Stimulated activated CD4-positive, alpha-beta T cell treated with anti-CD3 and anti-CD28 coated beads, Interleukin-15, amount 100 ng/mL, for 48 hours (primary cell): ENCODE measurements at places on chromosomes 12 and 14.

GRCh38 chr12:31843398-31844095, 114.7 kb upstream of the AMN1 start:
- no peak for DNase-seq

DNA sequence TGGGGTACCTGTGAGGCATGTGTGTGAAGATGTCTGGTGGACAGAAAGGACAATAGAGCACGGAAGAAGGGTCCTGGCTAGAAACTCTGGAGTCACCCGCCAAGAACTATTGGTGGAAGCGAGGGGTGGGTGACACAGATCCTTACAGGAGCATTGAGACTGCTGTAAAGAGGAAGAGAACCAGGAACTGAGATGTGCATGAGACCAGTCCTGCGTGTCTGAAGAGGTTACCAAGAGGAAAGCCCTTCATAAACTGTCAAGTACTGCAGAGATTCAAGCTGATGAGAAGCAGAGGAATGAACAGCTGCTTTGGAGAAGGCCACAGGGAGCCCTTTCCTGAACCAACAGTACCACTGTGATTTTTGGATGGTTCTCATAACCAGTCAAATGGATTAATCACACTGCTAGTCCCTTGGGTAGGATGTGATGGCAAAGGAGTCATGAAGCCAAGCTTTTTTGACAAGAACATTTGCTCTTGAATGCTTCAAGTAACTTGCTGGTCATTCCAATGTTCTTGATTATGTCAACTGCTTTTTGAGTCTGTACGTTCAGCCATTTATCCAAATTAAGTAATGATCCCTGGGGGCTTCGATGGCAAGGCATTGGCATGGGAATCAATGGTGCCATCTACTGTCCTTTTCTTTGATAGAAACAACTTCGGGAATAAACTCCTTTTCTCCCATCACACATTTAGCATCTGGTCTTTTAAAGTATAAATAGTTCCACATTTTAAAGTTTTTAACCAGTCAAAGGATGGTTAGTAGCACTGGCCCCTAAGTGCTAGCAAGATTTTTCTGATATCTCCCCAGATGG, 42.9 kb downstream of the GPR135 start:
- DNase-seq, result no peak

DNA sequence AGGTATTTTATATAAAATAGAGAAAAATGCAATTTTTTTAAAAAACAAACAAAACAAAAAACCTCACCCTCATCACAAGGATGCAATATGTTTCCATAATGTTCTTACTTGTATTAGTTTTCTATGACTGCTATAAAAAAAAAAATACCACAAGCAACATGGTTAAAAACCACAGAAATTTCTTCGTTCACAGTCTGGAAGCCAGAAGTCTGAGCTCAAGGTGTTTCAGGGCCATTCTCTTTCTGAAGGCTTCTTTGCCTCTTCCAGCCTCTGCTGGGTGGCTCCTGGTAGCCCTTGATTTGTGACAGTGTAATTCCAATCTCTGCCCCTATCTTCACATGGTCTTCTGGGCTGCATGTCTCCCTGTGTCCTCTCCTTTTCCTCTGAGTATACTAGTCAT, 21.5 kb upstream of the SSTR1 start:
- no peak for DNase-seq

- no peak for DNase-seq
Observed at GRCh38 chr14:102784892-102785594, 7.8 kb downstream of the TRAF3 start.

DNA sequence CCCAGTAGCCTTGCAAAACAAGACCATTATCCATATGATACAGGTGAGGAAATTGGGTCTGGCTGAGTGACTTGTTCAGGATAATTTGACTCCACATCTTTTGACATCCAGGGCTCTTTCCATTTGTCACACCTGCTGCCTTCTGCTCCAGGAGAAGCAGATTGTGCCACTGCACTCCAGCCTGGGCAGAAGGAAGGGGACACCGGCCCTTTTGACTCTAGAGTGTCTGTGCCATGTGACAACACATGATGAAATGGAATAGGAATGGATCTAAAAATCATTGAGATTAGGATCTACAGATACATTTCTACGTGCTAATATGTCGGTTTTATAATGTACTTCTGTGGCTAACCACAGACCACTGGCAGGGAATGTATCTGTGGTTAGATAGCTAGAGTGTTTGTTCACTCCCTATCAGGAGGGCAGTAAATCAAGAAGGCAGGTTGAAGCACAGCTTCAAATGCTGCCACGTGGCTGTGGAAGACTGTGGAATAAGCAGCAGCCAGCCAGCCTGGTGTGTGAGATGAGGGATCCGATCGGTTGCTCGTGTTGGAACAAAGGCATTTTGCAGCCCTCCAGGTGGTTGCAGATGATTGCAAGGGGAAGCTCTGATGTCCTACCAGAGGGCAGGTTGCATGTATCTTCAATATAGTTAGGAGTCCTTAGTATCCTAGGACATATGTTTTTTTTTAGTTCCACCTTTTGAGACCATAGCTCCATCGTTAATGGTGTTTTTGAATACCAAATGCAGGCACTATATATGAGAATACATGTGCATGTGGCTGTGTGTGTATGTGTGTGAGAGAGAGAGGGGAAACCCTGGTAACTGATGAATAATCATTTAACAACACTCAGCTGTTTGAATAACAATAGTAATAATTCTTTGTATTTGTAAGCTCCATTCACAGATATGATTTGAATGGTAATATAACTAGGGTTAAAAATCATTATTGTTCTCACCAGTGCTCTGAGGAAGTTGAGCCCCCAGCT, 28.6 kb downstream of the EML1 start:
- DNase-seq, result no peak

- DNase-seq, result no peak
Observed at GRCh38 chr12:4221258-4221620, 52.3 kb upstream of the CCND2 start.

DNA sequence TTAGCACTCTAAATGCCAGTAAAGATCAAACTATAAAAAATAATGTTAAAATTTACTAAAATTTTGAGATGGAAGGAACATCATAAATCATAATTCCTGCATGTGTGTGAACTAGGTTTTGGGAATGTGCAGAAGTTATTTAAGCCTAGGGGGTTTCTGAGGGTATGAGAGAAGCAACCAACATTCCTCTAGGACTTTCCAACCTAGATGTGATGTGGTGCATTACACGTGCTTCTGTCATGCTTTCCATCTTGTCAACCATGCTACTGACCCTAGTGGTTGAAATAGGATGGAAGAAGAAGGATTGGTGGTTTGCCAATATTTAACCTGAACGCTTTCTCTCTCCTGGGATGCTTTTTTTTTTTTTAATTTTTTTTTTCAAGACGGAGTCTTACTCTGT, 209.3 kb downstream of the AEBP2 start:
- DNase-seq, result no peak

- DNase-seq, result no peak
Observed at GRCh38 chr12:80175307-80175930, 76.1 kb downstream of the OTOGL start.

- peak; percentile 33 for DNase-seq
Observed at GRCh38 chr12:54411391-54412241, 7.5 kb downstream of the ITGA5 start.

DNA sequence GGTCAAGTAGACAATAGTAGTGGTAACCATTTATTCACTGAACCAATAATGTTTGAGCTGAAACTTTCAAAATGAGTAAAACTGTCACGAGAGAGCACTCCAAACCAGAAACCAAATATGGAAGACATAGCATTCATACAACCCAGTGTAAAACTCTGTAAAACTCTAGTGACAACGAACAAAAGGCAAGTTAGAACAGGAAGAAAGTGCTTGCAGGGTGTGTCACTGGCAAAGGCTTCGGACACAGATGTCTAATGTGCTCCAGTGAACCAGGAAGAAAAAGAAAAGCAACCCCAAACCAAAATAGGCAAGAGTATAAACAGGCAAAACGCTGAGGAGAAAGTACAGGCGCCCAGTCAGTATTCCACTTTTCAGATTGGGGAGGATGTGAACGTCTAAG, 79.3 kb upstream of the FZD10 start:
- no peak for DNase-seq
